ENCODE measurements at places on chromosomes 13 and 19.

GRCh38 chr13:109309625-109310363 lies 476.6 kb downstream of the IRS2 start:
- no peak for DNase-seq

DNA sequence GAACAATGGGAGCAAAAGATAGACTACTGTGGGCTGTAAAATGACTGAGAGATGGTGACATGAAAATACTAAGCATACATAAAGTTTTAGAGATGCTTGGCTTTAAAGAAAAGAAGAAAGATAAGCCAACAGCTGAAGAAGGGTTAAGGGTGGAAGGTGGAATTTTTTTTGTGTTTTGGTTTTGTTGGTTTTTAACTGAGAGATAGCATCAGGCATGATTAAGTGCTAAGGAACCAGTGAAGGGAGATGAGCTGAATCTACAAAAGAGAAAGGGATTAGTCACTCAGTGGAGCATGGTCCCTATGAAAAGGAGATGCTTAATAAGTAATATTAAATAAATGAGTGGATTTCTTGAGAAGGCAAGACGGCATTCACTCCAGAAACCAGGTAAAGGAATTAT lies 12.5 kb upstream of the TBC1D4 start:
- no peak for DNase-seq

DNA sequence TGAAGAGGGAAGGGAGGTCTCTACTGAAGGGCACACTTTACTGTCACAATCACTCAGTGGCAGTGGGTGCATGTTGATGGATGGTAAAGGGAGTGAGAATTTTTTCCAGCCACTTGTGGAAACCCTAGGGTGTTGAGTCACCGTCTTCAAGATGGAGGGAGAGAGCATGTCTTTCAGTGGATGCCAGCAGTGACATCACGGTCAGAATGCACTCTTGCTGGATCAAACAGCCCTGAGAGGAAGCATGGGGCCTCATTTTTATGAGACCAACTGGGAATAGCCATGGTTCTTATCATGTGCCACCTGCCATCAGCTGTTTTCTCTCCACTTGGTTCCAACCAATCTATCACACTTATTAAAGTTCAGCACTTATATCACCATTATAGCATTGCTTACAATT lies 182.5 kb downstream of the KCNRG start:
- DNase-seq, result no peak

GRCh38 chr13:36548129-36548528 lies 115.8 kb downstream of the CCNA1 start:
- no peak for DNase-seq

GRCh38 chr13:98460516-98460915 lies 116.4 kb downstream of the STK24 start:
- DNase-seq, result no peak

- DNase-seq, result no peak
Observed at GRCh38 chr19:52722062-52723003, 12.5 kb downstream of the ZNF611 start.

- DNase-seq, result no peak
Observed at GRCh38 chr19:54415901-54416673, 823 bp downstream of the TTYH1 start.

- DNase-seq, result no peak
Observed at GRCh38 chr13:89951341-89951740, 1396.1 kb upstream of the MIR17HG start.

- no peak for DNase-seq
Observed at GRCh38 chr13:26760832-26761582, 421 bp upstream of the GPR12 start.

- DNase-seq, result no peak
Observed at GRCh38 chr13:70310396-70311119, 202.3 kb upstream of the KLHL1 start.

DNA sequence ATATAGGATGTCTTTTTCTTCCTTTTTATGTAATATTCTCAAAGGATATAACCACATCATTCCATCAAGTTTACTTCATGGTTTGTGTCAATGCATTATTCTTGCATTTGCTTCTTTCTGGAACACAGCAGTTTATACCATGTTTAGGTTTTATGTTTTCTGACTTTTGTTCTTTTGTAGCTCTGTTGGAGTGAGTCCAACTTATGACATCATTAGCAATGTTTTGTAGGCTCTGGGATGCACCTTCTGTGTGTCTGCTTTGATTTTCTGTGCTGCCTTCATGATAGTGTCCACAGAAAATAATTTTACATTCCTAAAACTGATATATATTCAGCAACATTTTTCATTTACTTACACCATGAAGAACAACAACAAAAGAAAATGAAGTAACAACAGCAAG lies 68.9 kb downstream of the SHISA2 start:
- no peak for DNase-seq

- DNase-seq, result no peak
Observed at GRCh38 chr13:33158816-33159215, 126.7 kb downstream of the STARD13 start.

DNA sequence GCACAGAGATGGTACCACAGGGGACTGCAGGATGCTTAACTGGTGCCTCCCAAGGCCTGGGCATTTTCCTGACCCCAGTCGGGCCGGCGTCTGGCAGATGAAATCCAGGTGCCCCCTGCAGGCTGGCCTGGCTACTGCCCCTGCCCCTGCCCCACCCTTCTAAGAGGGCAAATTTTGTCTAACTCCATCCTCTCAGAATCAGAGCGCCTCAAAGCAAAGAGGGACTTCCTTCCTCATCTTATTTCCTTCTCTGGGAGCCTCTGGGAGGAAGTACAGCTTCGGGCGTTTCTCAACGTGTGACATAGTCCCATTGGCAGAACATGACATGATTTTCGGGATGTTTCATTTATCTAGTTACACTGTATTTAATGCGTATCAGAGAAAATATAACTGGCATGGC lies 2.7 kb downstream of the PRKACA start:
- DNase-seq, result no peak

DNA sequence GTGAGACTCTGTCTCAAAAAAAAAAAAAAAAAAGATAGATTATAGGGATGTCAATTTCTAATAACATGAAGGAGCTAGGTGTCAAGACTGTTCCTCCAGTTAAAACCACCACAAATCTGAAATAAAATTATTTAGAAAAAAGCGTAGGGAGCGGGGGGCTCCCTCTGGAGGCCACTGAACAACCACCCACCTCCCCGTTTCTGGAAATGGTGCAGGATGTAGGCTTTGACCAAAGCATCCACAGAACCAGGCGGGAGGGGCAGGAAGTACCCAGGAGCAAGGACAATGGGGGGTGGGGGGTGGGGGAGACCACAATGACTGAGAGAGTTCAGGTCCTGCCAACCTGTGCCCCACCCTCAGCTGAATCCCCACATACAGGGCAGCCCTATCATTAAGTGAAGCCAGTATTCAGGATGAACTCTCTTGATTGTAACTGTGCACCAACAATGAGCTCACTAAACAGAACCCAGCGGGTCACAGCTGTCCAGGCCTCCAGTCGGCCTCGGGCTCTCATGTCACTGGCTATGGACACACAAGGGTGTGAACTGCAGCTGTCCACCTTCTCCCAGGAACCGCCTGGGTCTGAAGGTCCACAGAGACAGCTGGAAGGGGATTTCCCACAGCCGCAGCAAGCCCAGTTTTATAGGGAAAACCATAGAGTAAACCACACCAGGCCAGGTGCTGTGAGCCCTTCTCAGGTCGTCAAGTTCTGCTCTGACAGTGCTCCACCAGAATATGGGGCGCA lies 6.6 kb downstream of the ZSCAN18 start:
- DNase-seq, result no peak

- peak; percentile 12 for DNase-seq
Observed at GRCh38 chr19:43950834-43951645, at the start of gene ZNF221. Gene ZNF221, plus strand, starts transcription at chr19:43951228. Its CDS starts 11,499 bp downstream, at chr19:43962727.

DNA sequence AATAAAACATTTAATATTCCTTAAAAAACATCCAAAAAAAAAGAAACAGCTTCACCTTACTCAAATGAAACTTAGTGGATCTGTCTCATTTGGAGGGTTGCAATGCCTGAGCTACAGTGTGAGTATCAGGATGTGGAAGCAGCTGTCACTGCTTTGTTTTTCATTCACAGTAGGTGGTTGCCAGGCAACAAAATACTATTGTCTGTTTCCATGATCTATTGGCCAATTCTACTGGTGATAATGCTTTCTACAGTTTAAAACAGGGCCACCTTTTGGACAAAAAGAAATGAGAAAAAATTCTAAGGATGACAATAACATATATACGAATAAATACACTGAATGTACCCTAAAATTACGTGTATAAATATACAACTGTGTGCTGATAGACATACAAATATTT lies 3.0 kb downstream of the ENOX1 start:
- no peak for DNase-seq

DNA sequence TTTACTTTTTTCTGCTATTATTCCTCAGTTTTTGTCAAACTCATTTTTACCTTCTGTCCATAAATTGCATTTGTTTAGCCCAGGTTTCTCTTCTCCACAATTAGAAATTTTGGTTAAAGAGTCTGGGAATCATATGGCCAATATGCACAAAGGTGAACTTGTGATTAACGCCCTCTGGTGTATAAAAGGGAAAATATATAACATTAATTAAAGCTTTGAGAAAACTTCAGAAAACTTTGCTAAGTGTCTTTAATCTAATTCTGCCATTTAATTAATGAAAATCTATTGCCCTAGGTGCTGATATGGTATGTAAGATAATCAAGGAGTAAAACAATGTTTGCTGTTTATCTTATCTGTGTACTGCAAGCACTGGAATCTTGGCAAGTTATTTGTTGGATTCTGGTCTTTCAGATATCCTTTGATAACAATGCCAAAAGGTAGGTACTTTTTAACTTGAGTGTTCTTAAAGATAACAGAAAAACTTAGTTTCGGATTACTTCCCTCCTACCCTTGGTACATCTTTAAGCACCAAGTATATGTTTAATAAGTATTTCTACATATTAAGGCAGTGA lies 402.6 kb downstream of the SUCLA2 start:
- DNase-seq, result no peak

GRCh38 chr19:52453324-52454094 lies at the start of gene ZNF578:
Gene ZNF578, plus strand, starts transcription at chr19:52453553. Its CDS starts 48,293 bp downstream, at chr19:52501846.
- peak; percentile 31 for DNase-seq

GRCh38 chr13:35780613-35781012 lies 304.1 kb upstream of the MAB21L1 start:
- no peak for DNase-seq

DNA sequence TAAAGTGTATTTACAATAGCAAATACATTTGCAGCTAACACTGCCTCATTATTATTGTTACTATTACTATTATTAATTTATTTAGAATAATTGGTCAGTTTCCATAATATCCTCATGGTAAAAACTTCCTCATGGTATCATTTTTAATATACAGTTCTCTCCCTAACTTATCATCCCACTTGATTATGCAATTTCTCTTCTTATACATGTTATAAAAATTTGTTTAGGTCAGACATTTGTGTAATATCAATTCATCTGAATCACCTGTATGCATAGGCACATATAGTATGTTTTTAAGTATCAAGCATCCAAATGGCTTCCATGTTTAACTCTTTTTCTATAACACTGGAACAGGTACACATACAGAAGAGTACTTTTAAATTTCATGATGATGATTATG lies 210.8 kb upstream of the STARD13 start:
- DNase-seq, result no peak
